ENCODE measurements at places on chromosomes 2 and 18.

GRCh38 chr2:25505622-25506021 is 163.9 kb upstream of the DNMT3A start:
- DNase-seq, result no peak

DNA sequence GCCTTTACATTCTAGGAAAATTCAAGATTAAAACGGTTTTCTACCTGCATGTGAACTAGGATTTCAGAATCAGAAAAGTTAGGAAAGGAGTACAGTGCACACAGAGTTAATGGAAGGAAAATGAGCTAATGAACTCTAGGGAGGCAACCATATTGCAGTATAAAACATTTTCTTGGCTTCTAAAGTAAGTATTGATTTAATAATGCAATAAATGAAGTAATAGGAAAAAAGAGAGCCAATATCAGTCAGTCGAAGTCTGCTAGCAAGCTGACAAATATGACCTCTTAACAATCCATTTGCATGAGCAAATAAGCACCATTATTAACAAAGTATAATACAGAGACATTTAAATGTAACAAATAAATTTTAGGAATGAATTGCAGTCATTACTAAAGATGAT is 80.2 kb upstream of the COL3A1 start:
- DNase-seq, result no peak

DNA sequence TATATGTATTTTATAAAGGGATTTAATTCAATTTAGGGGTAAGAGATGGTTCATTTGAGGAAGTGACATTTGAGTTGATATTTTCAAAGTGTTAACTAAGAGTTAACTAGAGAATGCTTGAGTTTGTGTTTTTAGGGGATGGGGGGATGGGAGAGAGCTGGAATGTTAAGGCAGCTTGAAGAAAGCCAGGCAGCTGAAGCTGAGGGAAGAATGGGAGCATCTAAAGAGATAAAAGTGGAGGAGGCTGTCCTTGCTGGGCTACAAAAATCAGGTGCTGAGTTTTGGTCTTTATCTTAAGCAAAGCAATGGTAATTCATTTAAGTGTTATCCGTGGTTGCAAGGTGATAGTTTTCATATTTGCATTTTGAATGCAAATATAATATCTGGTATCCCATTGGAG is 9.2 kb downstream of the CHST9 start:
- DNase-seq, result no peak

- no peak for DNase-seq
Observed at GRCh38 chr18:63982361-63982760, 12.5 kb downstream of the SERPINB8 start.

DNA sequence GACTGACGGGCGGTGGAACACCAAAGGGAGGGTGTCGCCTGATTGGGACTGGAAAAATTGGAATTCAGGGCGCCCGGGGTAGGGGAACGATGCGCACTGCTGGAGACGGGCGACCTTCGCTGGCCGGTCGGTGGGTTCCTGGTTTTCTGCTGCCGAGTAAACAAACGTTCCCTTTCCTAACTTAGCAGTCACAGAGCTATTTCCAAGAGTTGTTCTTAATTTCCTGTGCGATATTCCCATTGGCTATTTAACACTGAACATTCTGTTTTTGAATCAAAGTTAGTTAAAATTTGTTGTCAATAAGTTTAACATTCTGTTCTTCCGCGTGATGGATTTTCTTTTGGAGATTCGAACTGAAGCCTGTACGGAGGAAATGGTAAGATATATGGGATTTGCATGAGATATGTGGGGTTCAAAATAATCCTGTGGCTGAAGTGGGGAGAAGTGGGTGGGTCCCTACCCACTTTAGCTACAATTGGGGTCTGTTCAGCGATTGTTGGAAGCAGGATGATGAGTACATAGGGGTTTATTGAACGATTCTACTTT is 862 bp downstream of the C18orf54 start:
- DNase-seq, result no peak

DNA sequence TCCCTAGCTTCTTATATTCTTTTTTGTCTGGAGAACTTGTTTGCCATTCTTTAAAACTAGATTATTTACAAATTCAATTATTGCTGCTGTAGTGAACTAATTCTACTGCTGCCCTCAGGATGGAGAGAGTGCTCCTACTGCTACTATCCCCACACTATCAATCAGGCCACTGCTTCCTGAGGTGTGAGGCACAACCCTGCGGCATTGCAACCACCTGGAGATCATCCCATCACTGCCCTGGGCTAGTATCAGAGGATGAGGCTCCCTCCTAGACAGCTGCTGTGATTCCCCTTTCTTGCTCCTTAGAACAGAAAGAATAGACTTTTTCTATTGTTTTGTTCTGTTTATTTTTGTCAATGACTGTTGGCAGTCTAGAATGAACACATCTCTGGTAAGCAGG is 146.6 kb downstream of the CDH19 start:
- no peak for DNase-seq

DNA sequence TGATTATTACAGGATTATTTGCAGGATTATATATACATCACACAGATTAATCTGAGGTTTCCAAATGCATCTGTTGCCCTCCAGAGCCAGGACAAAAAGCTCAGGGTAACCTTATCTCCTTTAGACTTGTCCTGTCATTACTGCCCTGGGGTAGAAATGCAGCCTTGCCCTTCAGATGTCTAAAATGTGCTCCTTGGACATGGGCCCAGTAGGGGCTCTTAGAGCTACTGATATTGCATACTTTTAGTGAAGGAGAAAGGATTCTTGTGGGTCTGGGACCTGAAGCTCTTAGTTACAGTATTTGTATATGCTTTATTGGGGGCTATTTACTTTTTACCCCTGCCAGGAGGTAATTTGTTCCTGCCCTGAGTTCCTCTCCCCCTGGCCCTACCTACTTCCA is 56.1 kb downstream of the PRKRA start:
- DNase-seq, result no peak

GRCh38 chr2:237706257-237706656 is 78.9 kb downstream of the LRRFIP1 start:
- DNase-seq, result no peak

- DNase-seq, result no peak
Observed at GRCh38 chr2:83234246-83234645, 1224.8 kb downstream of the SUCLG1 start.

DNA sequence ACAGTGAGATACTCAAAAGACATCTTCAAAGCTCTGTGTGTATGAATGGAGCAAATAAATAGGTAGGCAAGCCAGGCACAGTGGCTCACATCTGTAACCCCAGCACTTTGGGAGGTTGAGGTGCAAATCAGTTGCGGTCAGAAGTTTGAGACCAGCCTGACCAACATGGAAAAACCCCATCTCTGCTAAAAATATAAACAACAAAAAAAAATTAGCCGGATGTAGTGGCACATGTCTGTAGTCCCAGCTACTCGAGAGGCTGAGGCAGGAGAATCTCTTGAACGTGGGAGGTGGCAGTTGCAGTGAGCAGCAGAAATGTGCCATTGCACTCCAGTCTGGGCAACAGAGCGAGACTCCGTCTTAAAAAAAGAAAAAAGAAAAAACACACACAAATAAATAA is 945.1 kb upstream of the PIK3C3 start:
- DNase-seq, result no peak

DNA sequence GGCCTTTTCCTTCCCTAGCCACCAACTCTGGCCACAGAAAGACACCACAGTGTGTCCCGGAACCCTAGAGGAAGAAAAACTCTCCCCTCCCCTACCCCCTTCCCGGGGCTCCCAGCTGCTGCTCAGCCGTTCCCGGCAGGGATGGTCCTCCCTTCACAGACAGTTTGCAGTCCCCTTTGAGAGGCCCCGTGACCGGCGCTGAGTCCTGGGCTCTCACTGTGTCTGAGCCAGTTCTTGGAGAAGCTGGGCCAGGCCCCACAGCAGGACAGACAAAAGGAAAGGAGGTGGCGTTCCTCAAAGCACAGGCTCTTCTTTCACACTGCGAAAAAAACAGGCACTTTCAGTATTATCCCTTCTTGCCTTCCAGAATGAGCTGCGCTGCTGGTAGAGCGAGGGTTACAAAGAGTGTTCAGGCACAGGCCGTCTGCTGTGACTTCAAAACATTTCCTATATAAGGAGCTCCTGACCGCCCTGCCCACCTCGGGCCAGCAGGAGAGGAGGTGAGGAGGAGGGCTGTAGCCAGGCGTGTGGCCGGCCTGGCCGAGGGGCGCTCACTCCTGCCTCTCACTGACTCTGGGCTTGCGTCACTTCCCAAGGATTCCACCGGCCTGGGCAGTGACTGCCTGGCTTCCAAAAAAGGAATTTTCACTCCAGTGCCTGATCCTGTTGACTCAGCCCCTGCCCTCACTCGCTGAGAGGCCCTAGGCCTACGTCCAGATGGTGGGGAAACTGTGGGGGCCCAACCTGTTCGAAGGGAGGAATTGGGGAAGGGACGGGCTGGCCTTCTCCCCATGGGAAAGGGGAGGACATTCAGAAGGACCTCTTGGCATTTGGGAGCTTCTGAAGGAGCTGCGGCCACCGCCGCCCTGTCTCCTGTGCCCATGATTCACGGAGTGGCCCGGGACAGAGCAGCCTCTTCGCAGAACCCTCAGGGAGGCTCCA is 24.9 kb downstream of the CIDEA start:
- no peak for DNase-seq

Measured in NCI-H774 (cell line).